ENCODE measurements at places on chromosomes 5 and 9.

GRCh38 chr9:110308633-110309038 is 29.0 kb downstream of the TXNDC8 start:
- H3K36me3 ChIP-seq, result no peaks in the 10 kb centered on the region
- no peaks in the 10 kb centered on the region for H3K4me1 ChIP-seq
- no peak overlapping the region for H3K27ac ChIP-seq
- DNase-seq, result no peak

- H3K36me3 ChIP-seq, result no peaks in the 10 kb centered on the region
- H3K27me3 ChIP-seq, result no peaks in the 10 kb centered on the region
- peaks cover 14% of the 10 kb centered on the region for H3K4me1 ChIP-seq
- H3K4me3 ChIP-seq, result no peak overlapping the region
- no peak overlapping the region for H3K27ac ChIP-seq
Measured at GRCh38 chr9:100598641-100599145, 20.8 kb downstream of the CAVIN4 start.

- no peak overlapping the region for H3K27ac ChIP-seq
- peaks cover 3% of the 10 kb centered on the region for H3K27me3 ChIP-seq
- no peaks in the 10 kb centered on the region for H3K36me3 ChIP-seq
- no peaks in the 10 kb centered on the region for H3K4me1 ChIP-seq
Measured at GRCh38 chr9:99416007-99416406, 193.9 kb downstream of the SEC61B start.

- no peak overlapping the region for H3K27ac ChIP-seq
- H3K4me1 ChIP-seq, result no peaks in the 10 kb centered on the region
- no peaks in the 10 kb centered on the region for H3K36me3 ChIP-seq
- no peak overlapping the region for H3K4me3 ChIP-seq
Measured at GRCh38 chr5:94830520-94830919, 212.1 kb downstream of the SLF1 start.
